ENCODE measurements at places on chromosomes 6 and 20.
A peak's percentile ranks its signal among the peaks of the same experiment; 100 is the strongest.

GRCh38 chr6:62479697-62480220 is 193.7 kb upstream of the KHDRBS2 start:
- DNase-seq: no peak

DNA sequence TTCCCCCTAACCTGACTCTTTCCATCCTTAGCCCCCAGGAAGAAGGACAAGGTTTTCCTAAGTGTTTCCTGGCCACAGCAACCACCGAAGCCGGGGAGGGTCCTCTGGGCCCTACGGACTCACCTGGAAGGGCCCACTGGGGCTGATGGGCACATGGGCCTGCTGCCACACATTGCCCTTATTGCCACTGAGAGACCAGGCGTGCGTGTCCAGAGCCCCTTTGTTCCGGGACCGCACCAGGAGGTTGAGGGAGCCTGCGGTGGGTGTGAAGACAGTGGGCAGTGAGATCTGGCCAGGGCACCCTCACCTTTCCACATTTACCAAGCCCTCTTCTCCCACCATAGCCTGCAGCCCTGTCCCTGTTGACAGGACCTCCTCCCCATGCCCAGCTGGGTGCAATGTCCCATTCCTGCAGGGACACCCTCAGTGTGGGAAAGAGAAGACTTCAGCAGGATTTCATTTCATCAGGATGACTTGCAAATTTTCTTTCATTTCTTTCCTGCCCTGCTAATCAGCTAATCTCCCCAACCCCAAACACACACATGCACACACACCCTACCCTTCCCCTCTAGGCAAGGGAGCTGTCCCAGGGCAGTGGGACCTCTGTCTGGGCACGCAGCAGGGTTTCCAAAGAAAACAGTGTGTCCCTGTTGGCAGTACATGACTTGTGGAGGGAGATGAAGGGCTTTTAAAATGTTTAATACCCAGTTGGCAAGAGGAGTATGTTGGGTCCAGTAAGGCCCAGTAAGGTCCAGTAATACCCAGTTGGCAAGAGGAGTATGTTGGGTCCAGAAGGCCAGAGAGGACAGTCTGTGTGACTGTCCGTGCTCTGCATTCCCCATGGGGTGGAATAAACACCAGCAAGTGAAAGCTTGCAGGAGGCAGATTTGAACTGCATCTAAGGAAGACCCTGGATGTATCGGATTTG is 59.0 kb downstream of the MDGA1 start:
- DNase-seq: no peak

- no peak for DNase-seq
Measured at GRCh38 chr6:97218912-97219311, 64.1 kb downstream of the MMS22L start.

- DNase-seq: peak; percentile 69
Measured at GRCh38 chr6:47247227-47247797, 62.4 kb downstream of the TNFRSF21 start.

DNA sequence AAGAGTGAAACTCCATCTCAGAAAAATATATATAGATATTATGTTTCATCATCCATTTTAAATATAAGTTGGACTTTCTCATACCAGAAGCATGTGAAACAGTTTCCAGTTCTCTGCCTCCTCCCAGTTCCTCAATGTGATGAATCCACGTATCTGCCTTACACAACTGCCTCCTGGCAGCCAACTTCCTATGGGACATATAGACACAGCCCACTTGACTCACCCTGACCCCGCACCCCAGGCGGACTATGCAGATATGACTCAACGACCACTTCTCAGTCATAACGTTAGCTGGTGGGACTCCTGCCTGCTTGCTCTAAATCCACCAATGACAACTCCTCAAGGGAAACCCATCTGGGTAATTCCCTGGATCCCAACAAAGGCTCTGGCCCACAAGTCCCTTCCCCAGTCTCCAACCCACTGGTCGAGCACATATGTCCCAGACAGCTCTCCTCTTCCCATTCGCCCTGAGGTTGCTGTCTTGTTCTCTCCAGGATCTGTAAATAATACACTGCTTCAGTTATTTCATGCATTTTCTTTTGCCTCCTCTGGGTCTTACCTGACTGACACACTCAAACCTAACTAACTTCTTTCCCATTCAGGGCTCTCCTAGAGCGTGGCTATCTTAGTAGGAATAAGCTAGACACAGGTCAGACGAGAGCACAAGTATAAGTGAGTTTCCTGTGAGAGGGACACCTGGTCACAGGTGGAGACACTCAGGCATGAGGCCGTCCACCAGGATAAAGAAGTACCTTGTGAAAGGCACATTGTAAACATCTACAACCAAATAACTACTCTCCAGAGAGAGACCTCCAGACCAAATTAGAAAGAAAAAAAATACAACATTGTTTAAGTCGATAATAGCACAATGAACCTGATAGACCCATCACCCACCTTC is 548.5 kb downstream of the CD83 start:
- peak; percentile 46 for DNase-seq

DNA sequence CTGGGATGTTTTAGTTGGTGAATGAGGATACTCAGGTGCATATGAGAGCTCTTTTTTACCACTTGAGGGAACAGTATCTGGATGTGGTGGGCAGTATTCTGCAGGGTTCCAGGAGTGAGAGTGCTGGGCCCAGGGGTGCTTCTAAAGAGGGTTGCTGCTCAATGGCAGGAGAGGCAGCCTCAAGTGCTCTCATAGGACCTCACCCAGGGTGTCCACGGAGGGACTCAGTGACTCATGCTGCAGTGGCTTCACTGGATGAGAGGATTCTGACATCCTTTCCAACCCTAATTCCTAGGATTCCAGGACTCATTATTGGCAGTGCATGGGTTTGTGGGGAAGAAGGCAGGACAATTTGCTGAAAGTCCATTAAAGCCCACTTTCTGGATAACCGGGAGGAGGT is 176.6 kb upstream of the FERMT1 start:
- DNase-seq: no peak

- DNase-seq: no peak
Measured at GRCh38 chr6:13664703-13665352, 46.8 kb downstream of the RANBP9 start.

DNA sequence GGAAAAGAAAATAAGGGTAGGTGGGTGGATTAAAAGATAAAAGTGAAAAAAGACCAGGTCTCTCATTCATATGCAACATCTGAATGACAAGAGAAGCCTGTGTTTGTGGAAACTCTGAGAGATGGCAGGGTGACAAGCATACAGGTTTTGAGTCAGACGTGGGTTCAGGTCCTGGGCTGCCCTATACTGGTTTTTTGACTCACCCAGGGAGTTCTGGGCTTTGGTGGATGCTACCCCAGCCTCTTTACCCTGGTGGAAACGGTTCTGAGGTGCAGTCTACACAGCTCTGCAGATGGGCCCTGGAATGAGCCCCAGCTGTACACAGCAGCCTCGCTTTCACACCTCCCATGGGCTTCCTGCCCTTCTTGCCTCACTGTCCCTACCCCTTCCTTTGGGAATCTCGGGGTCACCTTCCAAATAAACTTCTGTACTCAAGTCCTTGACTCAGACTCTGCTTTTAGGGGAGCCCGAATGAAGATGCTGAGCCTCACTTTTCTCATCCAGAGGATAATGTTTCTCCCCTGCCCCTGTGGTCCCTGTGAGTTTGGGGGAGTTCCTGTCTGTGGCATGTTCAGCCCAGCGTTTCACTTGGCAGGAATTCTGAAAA is 77.7 kb upstream of the CLDN20 start:
- no peak for DNase-seq

DNA sequence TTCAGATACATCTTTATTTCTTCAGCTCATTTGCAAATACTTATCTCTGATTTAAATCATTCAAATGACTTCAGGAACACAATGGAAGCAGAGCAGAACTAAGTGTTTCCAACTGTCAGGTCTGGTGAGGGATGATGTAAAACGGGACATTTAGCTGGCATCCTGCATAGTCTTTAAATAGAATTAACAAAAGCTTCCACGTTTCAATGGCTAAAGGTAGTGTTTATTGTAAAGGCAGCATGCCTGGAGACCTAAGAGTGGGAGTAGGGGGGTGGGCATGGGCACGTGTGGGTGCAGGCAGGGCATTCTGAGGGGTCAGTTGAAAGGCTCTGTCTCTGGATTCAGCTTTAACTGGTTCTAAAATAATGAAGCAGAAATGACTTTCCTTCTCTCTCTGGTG is 174.9 kb downstream of the PLCB1 start:
- DNase-seq: no peak

- no peak for DNase-seq
Measured at GRCh38 chr20:62834967-62835730, 18.3 kb downstream of the COL9A3 start.

DNA sequence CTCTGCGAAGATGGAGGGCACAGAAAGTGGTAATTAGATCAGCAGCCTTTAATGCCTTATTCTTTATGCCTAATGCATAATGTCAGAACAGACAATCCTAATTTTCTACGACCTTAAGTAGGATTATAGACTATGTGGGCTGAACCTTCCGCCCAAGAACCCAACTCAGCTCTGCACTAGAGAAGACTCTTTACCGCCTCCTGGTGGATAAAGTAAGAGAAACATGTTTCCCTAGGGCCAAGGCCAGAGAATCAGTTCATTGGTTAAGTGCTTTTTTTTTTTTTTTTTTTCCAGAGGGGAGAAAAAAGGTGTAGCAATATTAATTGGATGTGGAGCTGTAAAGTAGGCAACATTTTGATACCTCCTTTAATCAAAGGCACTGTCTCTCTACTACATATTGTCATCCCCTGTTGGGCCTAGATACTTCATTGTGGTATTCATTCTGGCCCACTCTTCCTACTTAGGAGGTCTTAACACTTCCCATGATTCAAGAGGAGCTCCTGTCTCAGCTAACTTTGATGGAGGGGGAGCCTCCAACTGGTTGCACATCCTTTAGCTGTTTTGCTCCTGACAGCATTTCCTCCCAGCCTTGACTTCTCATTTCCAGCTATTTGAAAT is 124.9 kb upstream of the NRN1 start:
- DNase-seq: peak; percentile 16

DNA sequence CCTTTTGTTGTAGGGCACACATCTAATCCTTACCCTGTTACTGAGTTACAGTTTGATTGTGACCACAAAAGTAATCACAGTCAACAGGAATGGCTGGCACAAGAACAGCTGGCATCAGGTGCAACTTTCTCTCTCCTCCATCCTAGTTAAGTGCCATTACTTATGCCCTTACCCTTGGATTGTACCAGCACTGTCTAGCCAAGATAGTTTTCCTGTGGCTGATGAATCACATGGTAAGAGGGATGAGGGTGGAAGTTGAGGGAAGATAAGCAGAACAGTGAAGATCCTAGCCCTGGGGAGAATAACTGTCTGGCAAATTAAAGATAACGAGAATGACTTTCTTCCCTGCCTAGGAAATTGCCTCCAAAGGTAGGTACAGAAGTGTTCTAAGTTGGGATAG is 42.0 kb downstream of the RNF217 start:
- DNase-seq: no peak

DNA sequence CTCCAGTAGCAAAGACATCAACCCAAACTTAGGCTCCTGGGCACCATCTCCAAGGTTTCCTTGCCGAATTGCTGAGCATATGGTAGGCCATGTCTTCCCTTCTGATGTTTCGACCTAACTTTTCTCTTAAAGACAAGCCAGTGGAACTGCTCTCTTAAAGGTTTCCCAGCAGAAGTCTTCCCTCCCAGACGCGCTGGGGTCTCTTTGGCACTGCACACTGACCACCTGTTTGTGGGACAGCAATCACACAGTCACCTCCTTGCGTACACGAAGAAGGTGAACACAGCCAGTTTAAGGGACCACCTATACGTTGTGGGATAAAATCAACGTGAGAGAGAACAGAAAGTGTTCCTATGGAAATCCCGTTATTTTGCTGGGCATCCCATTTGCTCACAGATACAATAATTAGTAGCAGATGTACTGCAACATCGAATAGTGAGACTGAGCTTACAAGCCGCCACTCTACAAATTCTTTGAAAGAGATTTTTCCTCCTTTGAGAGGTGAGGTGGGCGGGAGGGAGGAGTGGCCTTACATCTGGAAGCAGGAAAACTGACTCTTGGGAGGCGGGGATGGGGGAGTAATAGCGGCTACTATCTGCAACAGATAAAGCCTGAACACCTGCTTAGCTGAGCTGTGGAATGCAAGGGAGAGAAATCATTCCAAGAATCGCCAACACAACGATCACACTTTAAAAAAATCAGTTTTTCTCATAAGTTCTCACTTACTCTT is 9.9 kb downstream of the GRIK2 start:
- no peak for DNase-seq

DNA sequence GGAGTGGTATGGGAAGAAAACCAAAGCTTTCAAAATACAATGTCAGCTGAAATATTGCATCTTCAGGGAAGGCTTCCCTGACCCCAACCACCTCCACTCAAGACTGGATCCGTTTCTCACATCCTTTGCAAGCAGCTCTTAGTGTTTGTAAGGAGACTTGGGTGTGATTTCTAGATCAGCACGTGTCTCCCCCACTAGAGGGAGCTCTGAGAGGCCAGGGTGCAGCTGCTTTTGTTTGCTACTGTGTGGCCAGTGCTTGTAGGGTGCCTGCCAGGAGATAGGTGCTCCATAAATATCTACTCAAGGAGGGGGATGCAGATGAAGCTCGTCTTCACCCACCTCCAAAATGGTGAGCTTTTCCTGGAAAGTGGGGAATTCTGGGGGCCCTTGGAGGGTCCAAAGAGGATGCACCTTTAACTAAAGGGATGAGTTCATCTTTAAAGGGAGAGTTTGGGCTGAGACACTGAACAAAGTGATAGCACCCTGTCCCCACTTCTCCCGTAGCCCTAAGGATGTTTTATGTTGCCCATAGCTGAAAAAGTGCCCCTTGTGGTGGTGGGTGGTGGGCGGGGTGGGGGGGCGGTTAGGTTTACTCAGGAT is 52.6 kb upstream of the MAFB start:
- DNase-seq: peak; percentile 47

DNA sequence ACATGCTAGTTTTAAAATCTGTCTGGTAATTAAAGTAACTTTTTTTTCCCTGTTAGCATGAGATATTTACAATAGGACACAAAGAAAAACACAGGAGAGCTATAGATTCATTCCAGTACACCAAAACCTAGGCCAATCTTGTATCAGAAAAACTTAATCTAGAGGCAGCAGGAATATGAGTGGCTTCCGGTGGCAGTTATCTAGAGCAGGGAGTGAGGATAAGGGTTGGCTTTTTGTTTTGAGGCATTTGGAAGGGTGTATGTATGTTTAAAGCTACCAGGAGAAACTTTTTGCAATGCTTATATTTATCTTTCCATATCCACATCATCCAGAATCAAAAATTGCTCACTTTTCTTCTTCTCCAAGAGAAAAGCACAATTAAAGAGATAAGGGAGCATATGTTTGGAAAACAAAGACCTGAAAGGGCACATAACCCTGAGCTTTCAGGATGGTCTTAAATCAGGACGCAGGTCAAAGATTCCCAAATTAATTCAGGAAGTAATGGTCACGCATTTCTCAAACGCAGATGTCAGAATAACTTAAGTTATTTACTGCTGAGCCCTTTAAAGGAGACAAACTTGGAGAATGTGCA is 13.1 kb downstream of the TFAP2A start:
- DNase-seq: no peak

DNA sequence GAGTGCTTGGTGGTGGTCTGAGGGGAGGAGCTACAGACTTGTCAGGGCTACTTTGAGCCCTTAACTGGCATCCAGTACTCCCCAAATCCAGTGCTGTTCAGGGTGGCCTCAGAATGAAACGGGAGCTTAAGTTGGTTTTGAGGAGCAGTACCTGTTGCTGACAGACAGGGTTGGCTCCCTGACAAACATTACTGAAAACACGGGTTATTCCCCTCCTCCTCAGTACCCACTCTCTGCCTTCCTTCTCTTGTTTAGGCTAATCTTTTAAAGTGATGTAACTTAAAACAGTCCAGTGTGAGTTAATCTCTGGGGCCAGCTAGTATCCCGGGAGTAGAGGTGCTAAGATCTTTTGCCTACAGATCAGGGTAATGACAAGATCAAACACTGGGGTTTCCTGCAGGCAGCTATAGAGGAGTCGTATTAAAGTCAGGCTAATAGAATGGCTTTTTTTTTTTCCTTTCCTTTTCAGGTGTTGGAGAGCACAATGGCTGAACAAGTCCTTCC is 3.7 kb downstream of the TNFAIP3 start:
- DNase-seq: peak; percentile 38
